NCI-H524 (cell line): ENCODE measurements at places on chromosomes 6 and 20.
A peak's percentile ranks its signal among the peaks of the same experiment; 100 is the strongest.

DNA sequence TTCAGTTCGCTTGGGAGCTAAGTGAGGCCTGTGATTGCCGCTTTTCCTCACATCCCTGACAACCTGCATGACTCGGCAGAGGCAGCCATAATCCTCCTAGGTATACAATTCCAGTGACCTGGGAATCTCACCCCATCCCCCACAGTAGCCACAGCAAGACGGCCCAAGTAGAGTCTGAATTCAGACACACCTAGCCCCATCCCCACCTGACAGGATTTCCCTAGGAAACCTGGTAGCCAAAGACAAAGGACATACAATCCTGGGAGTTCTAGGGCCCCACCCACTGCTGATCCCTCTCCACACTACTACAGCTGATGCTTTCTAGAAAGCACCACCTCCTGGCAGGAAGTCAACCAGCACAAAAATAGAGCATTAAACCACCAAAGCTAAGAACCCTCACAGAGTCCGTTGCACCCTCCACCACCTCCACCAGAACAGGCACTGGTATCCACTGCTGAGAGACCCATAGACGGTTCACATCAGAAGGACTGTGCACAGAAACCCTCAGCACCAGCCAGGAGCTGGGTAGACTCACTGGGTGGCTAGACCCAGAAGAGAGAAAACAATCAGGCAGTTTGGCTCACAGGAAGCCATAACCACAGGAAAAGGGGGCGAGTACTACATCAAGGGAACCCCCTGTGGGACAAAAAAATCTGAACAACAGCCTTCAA is 17.9 kb upstream of the RUNX2 start:
- no peak for DNase-seq

DNA sequence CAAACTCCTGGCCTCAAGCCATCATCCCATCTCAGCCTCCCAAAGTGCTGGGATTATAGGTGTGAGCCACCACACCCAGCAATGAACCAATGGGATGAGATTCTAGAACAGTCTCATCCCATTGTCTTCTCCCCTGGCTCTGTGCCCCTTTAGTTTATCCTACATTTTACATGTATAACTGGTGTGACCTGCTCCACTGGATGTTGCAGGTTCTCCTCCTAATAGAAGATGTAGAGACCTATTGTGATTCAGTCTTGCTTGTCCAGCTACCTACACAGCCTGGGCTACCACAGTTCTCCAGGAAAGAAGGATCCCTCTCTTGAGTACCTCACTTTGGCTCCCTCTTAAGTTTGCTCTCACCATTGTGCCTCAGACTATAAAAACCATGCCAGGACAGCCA is 2.0 kb upstream of the FKBPL start:
- DNase-seq, result no peak

GRCh38 chr6:87905101-87905641 is 142.5 kb upstream of the SPACA1 start:
- DNase-seq, result no peak

GRCh38 chr6:170536671-170537070 is 16.4 kb downstream of the PSMB1 start:
- no peak for DNase-seq

DNA sequence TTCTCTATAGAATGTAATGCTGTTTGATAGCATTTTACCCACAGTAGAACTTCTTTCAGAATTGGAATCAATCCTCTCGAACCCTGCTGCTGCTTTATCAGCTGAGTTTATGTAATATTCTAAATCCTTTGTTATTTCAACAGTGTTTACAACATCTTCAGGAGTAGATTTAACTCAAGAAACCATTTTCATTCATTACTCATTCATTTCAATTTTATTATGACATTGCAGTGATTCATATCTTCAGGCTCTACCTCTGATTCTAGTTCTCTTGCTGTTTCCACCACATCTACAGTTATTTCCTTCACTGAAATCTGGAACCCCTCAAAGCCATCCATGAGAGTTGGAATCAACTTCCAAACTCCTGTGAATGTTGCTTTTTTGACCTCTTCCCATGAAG is 93.7 kb downstream of the ZFAND3 start:
- DNase-seq, result no peak

DNA sequence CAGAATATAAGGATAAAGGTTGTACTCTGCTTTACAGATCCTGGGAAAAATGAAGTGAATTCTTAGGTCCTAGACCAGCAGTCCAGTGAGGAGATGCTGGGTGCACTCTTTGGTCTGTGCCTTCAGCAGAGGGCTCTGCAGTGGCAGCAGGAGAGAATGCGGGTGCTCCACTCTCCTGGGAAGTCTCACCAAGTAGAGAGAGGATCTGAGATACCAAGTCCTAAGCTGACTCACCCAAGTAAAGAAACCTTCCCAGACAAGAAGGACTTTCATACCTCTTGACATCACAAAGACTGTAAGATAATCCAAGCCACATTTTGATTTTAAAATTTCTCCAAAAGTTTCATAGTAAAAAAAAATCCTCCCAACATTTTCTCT is 116.9 kb upstream of the EMILIN3 start:
- DNase-seq, result no peak

DNA sequence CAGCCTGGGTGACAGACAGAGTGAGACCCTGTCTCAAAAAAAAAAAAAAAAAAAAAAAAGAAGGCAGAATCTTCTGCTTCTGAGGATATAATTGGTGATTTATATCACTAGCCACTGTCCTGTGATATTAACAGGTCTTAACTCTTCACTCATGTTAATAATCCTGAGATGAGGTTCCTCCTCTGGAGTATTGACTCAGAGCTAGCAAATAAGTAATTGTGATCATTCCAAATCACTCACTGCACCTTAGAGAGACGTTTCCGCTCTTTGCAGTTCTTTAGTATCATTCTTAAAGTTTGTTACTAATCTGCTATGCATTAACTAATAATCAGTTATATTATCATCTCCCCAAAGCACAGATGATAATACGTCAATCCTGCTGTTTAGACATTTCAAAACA is 41.6 kb upstream of the NOX3 start:
- no peak for DNase-seq

- no peak for DNase-seq
These were observed 6.0 kb downstream of the CST7 start for GRCh38 chr20:24955045-24955444.

DNA sequence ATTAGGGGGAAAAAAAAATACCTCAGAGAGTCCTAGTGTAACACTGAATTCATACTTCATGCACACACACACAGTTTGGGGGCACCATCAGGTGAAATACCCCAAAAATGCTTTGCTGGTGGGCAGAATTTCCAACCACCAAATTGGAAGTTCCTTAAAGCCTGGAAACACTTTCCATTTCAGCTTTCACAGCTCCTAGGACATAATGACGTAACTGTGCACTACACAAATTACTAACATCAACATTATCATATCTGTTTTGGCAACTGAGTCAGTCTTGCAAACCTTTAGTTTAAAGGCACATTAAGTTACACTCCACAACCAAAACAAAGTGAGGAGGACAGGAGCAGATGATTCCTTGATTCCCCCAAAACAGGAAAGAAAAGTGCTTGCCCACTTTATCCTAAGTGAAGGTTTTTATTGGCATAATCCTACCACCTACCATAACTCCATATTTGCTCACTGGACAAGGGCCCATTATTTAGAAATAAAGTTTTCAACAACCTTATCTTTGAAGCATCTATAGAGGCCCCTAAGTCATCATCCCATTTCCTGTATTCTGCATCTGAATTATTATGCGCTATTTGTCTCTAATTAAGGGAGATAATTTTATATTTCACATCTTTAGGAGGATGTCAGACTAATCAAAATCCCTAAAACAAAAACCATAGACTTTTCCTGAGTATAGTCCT is 3.4 kb downstream of the MBOAT1 start:
- no peak for DNase-seq

- no peak for DNase-seq
These were observed 5.5 kb upstream of the CD40 start for GRCh38 chr20:46112430-46113112.

DNA sequence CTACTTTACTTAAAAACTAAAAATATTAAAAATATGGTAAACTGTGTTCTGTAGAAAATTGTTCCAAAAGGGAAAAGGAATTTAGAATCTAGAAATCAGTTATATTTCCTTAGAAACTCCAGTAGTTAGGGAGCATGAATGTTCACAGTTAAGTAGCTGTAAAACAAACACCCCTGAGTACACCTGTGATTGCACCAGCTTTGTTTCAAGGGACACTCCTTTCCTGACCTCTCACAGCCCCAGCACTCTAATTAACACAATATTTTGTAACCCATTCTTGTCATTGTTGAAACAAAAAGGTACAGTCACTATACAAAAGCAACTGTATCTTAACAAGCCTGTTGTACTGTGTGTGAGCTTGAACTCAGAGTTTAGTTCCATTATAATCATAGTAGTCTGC is 72.3 kb downstream of the NCOA7 start:
- no peak for DNase-seq

DNA sequence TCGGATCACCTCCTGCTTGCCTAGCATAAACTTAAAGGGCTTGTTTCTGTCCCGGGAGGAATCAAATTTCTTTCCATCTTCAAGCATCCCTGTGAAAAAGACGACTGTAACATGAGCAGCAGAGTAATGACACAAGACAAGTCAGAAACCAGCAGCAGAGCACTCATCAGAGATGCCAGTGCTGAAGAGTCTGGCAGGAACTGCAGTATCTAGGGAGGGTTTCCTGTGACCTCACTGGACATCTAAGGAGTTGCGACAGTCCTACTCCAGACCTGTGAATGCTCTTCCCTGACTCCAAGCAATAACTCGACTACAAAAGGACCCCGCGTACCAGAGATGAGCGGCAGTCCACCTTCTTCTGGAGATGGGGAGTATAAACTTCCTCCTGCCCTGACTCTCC is 17.3 kb downstream of the FKBP1A start:
- no peak for DNase-seq

DNA sequence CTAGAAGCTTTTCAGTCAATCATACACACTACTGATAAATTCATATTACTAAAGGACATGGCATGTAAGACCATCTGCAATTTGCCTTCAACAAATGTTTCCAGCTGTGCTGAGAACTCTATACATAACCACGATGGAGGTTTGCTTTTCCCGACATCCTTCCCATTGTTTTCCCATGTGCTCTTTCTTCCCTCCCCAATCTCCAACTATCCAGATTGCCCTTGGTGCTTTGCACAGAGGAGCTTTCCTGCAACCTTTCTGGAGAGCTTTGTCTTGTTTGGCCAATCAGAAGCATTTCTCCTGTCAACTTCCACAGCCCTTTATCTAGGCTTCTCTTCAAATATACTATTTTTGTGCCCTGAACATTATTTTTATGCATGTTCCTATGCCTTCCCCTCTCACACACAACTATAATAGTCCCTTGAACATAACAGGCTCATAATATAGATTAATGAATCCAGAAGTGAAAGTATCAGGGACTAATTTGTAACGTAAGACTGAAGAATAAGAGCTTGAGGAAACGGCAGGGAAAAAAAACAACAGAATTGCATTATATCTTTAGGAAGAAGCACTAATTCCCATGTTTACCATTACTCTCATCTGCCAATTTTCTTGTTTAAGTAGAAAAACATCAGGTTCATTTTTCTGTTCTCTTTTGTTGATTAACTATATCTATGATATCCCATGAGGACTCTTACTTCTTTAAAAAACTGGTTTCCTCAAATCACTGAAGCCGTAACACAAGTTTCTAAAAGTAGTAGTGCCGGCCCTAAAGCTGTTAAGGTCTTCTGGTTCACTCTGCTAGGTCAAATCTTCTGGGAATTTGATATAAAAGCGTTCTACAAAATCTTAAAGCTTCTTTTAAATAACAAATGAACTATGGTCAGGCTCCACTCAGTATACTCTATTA is 20.1 kb downstream of the SMLR1 start:
- no peak for DNase-seq

DNA sequence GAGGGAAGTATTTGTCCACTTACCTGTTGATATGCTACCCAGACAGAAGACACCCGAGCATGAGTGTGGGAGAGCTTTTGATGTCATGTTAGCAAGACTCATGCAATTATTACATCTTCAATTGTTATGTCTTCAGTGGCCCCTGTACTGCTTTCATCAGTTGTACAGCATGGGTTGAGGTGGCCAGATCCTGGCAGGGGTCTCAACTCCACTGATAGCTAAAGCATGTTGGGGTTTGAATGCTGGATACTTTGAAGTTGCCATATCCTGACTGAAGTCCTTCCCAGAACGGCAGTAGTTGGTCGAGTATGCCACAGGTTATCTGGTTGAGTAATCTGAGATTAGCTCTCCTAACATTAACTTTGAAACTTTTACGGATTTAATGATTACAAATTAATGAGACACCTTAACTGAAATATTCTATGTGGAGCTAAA is 46.7 kb downstream of the LRRN4 start:
- DNase-seq, result peak; percentile 15

GRCh38 chr6:112287577-112288225 is 33.3 kb upstream of the LAMA4 start:
- DNase-seq, result no peak

DNA sequence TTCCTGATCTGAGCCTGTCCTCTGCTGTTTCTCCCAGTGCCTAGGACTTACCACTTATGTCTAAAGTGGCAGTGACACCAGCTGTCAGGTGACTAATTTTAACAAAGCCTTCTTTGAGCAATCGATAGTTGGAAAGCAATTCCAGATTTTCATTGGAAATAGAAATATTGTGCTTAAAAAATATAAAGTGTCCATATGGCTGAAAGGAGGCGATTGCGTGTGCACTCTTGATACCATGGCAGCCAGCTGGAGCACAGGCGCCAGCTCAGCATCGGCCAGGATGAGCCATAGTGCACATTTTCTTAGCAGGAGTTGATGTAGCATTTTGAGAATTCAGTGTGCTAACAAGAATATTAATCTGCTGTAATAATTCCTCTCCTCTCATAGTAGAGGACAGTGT is 70.0 kb downstream of the LRRC1 start:
- DNase-seq, result peak; percentile 87

- no peak for DNase-seq
These were observed 14.5 kb downstream of the TREM1 start for GRCh38 chr6:41271901-41272395.

DNA sequence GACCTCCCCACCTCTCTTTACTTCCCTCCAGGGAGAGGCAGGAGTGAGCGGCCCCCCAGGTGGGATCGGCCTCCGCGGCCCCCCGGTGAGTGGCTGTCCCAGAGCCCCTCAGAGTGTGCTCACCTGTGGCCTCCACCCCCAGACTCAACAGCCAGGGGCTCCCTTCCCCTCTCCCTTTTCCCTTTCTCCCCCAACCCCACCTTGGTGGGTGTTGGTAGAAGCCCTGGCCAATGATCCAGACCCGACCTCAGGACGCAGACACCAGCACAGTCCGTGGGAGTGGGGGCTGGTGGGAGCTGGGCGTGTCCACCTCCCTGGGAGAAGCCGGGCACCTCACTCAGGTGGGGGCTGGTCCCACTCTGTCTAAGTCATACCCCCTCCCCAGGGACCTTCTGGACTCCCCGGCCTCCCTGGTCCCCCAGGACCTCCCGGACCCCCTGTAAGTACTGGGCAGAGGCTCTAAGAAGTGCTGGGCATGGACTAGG is 4.9 kb downstream of the COL9A3 start:
- no peak for DNase-seq
